Upper lobe of right lung (tissue), 1 donor: ENCODE measurements at places on chromosomes 4 and X. TPM values are rescaled to one million over a fixed set of nuclear protein-coding genes. Genes with fewer than 3 reads are reported as not detected.

- DNase-seq, result no peak
- no peaks in the 10 kb centered on the region for H3K27me3 ChIP-seq
- no peak overlapping the region for H3K4me3 ChIP-seq
- H3K27ac ChIP-seq, result no peak overlapping the region
These were observed 52.2 kb downstream of the USP53 start for GRCh38 chr4:119264743-119265142.

- H3K27me3 ChIP-seq, result no peaks in the 10 kb centered on the region
- H3K4me1 ChIP-seq, result no peaks in the 10 kb centered on the region
- no peak overlapping the region for H3K4me3 ChIP-seq
These were observed 164.6 kb upstream of the BCOR start for GRCh38 chrX:40262157-40263013.

DNA sequence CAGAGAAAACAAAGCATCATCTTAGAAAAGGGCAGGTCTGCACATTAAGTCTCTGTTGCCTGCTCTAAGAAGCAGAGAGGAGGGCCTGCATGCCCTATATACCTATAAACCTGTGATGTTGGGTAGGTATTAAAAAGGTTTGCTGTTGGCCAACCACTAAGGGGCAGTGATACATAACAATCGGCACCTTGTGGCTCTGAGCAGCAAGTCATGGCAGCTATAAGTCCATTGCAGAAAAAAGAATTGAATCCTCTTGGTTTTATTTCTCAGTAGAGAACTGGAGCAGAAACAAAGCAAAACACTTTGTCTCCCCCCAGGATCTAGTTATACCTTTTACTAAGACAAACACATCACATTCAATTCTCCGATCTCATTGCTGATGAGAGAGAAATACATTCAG, 1364.4 kb downstream of the STIM2 start:
- H3K4me3 ChIP-seq, result no peak overlapping the region
- H3K36me3 ChIP-seq, result no peaks in the 10 kb centered on the region
- no peaks in the 10 kb centered on the region for H3K27me3 ChIP-seq
- no peak overlapping the region for H3K27ac ChIP-seq

GRCh38 chr4:142420311-142421095, 425.6 kb downstream of the INPP4B start:
- no peaks in the 10 kb centered on the region for H3K27me3 ChIP-seq
- no peak overlapping the region for H3K27ac ChIP-seq
- DNase-seq, result no peak
- no peaks in the 10 kb centered on the region for H3K36me3 ChIP-seq
- no peak overlapping the region for H3K4me3 ChIP-seq
- H3K4me1 ChIP-seq, result no peaks in the 10 kb centered on the region

DNA sequence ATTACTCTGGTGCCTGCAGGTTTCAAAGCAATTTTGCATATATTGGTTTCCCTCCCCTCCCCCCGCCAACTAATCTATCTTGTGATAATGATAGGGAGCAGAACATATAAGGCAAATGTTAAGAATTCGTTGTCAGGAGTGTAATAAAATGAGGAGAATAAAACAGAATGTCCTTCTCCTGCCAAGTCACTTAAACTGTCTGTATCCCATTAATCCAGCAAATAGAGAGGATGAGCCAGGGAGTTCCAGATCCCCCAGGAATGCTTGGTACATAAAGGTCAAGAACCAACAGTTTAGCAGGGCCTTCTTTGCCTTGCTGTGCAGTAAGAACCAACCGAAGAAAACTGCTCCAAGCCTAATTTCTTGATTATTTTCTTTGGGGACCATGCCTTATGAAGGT, 141.4 kb downstream of the AMELX start:
- H3K27ac ChIP-seq, result no peak overlapping the region
- no peak overlapping the region for H3K4me3 ChIP-seq
- no peaks in the 10 kb centered on the region for H3K27me3 ChIP-seq
- no peak for DNase-seq
- H3K36me3 ChIP-seq, result no peaks in the 10 kb centered on the region

GRCh38 chr4:156636381-156636780, 335.2 kb downstream of the PDGFC start:
- no peak for DNase-seq
- no peaks in the 10 kb centered on the region for H3K4me1 ChIP-seq
- no peak overlapping the region for H3K4me3 ChIP-seq
- H3K36me3 ChIP-seq, result no peaks in the 10 kb centered on the region
- H3K27ac ChIP-seq, result no peak overlapping the region

DNA sequence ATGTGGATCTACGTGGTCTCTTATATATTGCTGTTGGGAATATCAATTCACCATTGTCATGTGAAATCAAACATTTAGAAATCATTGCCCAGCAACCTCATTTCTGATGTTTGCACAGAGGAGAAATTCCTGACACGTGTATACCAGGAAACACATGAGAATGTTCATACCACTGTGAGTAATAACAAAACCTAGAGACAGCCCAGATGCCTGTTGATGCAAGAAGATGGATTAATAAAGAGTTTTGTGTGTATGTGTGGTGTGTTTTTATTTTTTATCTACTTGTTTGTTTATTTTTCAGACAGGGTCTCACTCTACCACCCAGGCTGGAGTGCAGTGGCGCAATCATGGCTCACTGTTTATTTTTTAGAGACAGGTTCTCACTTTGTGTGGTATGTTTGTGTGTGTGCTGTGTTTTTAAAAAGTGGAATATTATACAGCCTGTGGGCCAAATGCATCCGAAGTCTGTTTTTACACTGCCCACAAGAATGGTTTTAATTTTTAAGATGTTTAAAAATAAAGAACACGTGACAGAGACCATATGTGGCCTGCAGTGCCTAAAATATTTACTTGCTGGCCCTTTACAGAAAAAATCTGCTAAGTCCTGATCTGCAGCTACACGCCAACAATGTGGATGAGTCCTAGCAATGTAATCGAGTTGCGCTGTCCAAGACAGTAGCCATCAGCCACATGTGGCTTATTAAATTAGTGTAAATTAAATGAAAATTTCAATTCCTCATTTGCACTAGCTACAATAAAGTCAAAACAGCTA, 39.2 kb downstream of the TXLNG start:
- peaks cover 10% of the 10 kb centered on the region for H3K36me3 ChIP-seq
- H3K4me3 ChIP-seq, result no peak overlapping the region
- no peak overlapping the region for H3K27ac ChIP-seq
- H3K4me1 ChIP-seq, result no peaks in the 10 kb centered on the region

DNA sequence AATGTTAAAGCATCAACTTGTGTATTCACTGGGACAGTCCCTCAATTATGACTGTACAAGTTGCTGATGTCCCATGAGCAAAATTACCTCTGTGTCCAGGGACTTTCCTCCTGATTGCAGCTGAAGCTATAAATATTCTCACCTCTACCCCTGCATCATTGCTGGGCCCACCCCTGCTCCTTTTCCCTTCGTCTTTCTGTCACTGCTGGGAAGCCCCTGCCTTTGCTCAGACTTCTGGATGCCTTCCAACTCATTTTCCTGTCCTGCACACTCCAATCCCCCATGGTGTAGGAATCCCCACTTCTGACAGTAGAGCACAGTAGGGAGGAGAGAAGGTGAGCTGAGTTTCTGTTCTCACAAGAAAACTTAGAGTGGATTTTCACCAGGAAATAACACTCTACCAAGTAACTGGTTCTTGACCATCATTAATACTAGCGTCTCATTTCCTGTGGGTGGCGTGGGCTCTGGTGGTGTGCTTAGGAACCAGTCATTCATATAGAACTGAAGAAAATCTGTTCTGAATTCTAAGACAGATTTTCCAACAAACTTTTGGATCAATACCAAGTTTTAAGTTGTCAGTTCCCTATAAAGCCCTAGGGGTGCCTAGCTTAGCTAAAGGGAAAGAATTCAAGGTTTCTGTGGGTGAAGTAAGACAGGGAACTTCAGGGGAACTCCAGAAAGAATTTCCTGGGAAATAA, 136.2 kb upstream of the MED14 start:
- H3K4me3 ChIP-seq, result no peak overlapping the region
- H3K27me3 ChIP-seq, result no peaks in the 10 kb centered on the region
- H3K27ac ChIP-seq, result no peak overlapping the region

DNA sequence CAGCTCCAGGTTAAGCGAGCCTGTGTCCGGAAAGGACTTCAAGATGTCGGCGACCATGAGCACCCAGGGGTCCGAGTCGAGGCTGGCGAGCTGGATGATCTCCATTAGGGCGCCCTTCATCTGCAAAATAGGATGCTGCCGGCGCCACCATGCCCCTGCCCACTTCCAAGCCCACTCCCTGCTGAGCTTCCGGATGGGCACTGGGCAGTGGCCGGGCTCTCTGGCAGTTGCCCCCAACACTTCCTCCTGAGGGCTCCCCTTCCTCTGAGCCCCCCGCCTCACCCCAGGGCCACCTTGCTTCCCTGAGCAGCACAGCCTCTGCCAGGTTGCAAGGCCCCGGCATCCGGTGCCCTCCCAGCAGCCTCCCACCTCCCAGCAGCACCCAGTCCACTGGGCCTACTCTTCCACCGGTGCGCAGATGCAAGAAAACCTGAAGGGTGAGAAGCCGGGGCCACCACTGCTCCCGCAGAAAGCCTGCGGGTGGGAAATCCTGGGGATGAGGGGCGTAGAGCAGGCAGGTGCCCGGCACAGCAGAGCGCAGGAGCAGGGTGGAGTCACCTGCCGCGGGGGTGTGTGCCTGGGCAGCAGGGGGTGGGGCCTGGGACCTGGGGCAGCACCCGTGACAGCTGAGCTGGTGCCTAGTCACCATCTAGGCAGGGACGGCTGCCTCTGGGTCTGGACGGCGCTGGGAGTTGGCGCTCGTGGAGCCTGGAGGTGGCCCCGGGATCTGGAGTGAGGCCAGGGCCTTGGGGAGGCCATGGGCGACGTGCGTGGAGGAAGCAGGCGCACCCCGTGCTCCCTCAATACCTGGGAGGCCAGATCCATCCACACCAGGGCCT, 17.0 kb downstream of the NELFA start:
- H3K4me3 ChIP-seq, result no peak overlapping the region
- no peaks in the 10 kb centered on the region for H3K4me1 ChIP-seq
- DNase-seq, result peak; percentile 64

ADH6 gene
- 0.61 TPM for total RNA-seq
